ENCODE measurements at places on chromosomes 6 and 20.
A peak's percentile ranks its signal among the peaks of the same experiment; 100 is the strongest.

DNA sequence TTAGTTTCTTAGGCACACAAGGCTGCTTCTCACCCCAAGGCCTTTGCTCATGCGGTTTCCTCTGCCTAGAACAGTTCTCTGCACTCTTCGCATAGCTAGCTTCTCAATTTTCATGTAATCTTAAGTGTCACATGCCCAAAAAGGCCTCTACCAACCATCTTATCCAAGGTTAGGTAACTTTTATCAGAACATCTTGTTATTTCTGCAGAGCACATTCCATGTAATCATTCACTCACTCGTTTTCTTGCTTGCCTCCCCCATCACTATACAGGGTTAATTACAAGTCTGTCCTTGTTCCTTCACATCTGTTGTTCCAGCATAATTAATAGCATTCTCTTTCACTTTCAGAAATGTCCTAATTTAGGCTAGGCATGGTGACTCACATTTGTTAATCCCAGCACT lies 53.8 kb downstream of the NCOA6 start:
- DNase-seq = no peak

DNA sequence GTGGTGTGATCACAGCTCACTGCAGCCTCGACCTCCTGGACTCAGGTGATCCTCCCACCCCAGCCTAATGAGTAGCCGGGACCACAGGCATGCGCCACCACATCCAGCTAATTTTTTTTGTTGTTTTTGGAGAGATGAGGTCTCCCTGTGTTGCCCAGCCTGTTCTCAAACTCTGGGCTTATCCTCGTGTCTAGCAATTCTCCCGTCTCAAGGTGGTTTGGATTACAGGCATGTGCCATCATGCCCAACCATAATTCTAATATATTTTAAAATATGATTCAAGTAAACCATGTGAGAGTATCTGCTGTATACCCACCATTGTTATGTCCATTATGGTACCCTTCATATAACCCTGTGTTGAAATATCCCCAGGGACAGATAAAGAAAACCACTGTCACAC lies 60.3 kb upstream of the C20orf144 start:
- no peak for DNase-seq

DNA sequence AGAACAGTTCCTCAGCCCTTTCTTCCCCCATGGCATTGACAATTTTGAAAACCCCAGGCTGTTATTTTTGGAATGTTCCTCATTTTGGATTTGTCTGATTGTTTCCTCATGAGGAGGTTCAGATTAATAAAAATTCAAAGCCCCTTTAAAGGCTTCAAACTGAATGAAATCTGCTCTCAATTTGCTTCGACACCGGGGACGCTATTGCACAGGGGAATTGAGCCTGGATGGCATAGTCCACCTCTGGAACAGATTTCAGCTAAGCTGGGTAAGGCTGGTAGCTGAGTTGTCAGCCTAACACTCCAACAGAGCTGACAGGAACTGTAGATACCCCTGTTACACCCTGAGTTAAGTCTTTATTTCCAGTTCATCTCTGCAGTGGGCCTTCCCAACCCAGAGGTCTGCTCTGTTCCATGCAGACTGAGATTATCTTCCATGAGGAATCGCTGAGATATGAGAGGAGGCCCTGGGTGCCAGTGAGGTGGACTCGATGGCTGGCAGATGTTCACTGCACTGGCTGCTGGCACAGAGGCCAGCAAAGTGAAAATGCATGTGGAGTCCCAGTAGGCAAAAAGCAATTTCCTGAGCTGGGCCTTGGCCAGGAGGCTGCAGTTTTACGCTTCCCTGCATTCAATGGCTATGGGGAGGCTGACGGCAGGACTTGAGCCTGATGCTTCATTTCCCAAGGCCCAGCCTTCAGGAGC lies 73.3 kb upstream of the PAX1 start:
- no peak for DNase-seq

DNA sequence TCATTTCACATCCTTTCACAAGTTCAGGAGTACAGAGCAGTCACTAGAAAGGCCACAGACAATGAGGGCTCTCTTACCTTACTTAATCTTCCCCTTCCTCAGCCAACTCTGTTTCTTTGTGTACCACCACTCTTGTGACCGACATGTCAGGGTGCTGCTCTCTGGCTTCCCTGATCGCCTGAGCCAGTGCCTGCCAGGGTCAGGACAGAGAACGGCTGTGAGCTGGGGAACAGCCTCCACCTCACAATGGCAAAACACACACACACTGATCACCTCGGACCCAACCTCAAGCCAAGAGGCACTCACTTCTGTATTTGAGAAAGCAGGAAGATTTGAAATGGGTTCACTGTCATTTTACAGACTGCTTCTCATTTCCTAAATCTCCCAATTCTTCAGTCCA lies 30.8 kb downstream of the SMLR1 start:
- no peak for DNase-seq

DNA sequence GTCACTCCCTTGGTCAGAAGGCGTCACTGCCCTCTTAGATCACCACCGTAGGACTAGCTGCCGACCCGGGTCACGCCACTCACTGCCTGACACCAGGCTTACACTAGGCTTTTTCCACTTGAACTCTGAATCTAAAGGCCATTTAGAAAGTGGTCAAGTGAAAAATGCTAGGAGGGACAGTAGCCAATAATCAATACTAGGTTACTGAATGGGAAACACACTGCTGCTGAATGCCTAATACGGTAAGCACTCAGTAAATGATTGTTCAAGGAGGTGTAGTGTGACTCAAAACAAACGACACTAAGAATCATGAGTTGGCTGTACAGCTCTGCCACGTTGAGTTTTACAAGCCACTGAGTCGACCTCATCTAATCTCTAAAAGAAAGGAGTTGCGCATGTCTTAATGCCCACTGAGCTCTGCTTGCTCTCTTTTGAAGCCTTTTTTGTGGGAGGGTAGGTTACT lies 760 bp upstream of the IBTK start:
- DNase-seq = no peak

GRCh38 chr6:101263596-101263995 lies 129.9 kb upstream of the GRIK2 start:
- no peak for DNase-seq

GRCh38 chr6:54282186-54282585 lies 26.1 kb upstream of the TINAG start:
- no peak for DNase-seq

- DNase-seq = no peak
These were observed 231.9 kb downstream of the PKHD1 start for GRCh38 chr6:51855310-51856082.

DNA sequence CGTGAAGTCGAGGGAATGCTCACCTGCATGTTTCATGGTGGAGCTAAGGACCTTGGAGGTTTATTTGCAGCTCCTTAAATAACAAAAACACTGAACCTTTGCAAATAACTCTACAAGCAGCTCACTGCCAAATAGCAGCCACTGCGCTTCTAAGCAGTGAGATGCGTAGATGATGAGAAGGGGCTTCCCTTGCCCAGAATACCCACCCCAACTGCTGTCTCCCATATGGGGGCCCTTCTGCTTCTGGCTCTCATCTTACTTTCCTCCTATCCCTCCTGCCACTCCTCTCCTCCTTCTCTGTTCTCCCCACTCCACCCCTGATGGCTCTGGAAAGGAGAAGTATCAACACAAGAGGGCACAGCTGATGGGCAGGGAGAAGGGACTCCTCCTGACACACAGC lies 193.3 kb upstream of the SSTR4 start:
- no peak for DNase-seq

GRCh38 chr6:130070792-130071191 lies 52.4 kb downstream of the L3MBTL3 start:
- DNase-seq = no peak

DNA sequence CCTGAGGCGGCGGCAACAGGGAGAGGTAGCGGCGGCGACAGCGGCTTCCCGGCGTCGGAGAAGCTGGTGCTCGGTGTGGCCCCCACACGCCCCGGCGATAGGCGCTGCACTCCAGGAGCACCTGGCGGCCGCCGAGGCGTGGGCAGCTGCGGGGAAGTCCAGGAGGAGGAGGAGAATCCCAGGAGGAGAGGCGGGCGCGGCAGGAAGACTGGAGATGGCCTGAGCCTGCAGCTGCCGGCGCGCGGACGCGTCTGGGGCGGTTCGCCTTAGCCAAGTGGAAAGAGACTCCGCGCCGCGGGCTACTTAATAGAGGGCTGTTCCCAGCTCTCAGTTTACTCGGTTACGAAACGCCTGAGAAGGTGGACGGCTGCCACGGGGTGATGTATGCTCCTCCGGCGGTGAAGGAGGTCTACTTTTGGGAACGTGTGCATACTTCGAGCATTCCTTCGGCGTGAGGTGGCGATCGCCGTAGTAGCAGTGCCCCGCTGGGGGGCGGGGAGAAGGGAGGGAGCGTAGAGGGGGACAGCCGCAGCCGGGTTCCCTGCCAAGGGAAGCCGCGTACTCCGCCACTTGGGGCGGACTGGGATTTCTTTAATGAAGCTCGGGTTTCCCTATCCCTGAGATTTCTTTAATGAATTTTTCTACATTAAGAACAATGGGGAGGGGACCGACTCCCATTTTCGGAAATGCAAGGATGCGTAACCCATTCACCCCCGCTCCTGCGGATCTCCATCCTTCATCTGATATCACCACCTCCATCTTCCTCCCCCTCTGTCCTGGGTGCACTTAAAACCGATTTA lies at the start of gene COL12A1:
TSS of gene COL12A1 (minus strand) at position 278 of the 800 bp plus-strand sequence. CDS start 3,261 bp downstream, outside the sequence.
- no peak for DNase-seq

DNA sequence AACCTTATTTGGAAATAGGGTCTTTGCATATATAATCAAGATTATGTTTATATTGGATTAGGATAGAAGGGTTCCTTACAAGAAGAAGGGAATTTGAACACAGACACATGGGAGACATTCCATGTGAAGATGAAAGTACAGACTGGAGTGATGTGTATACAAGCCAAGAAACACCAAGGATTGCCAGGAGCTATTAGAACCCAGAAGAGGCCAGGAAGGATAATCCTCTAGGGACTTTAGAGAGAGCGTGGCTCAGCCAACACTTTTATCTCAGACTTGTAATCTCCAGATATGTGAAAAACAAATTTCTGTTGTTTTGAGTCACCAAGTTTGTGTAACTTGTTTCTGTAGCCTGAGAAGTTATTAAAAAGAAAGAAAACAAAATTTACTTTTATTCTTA lies 1173.9 kb upstream of the CITED2 start:
- DNase-seq = no peak

GRCh38 chr6:147109707-147110106 lies 94.5 kb upstream of the STXBP5 start:
- DNase-seq = no peak

- no peak for DNase-seq
These were observed 196.3 kb downstream of the KHDC1L start for GRCh38 chr6:73028893-73029450.

- DNase-seq = no peak
These were observed 1.6 kb upstream of the GPLD1 start for GRCh38 chr6:24490948-24491347.

GRCh38 chr20:34058831-34059230 lies 53.2 kb downstream of the EIF2S2 start:
- DNase-seq = peak; percentile 14

GRCh38 chr20:20466341-20466879 lies 98.5 kb downstream of the INSM1 start:
- DNase-seq = no peak

DNA sequence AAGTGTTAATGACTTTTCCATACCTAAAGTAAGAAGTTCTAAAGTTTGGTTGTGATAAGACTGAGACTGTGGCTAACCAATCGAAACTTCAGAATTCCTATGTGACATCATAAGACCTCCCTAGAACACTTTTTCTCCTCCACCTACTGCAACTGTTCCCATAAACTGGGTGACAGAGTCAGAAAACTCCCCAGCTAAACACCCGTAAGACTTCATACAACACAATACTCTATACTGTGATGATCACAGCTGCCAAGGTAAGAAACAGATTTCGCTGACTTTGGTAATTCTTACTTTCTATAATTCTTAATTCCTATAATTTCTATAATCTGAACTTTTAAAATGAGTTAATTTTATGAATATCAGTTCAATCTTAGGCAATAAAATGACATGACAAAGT lies at the start of gene PLN:
TSS of gene PLN (plus strand) at position 161 of the 400 bp plus-strand sequence. CDS start 10,626 bp downstream, outside the sequence.
- DNase-seq = no peak

- DNase-seq = no peak
These were observed 60.5 kb downstream of the DST start for GRCh38 chr6:56582236-56582635.

Data from central memory CD8-positive, alpha-beta T cell (primary cell).